T-helper 17 cell (primary cell): ENCODE measurements at places on chromosomes 13 and 19.

DNA sequence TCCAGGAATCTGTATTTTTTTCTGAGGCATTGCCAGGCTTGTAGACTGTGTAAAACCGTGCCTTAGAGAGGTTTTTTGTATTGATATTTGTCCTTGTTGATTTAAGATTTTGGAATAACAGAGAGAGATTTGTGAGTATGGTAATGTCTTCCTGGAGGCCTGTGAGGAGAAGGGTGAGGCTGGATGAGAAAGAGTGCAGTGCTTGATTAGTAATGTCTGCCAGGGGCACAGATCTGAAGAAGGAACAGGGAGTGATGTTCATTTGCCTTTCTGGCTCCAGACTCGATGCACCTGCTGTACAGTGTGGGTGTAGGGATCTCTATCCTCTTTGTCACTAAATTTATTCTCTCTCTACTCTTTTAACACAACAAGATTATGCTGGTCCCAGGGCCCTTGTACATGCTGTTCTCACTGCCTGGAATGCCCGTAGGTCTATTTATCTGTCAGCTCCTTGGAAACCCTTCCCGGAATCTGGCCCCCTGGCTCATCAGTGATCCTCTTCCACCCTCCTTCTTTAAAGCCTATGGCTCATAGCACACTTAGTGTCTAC, 4.2 kb downstream of the FIZ1 start:
- no peak for DNase-seq

DNA sequence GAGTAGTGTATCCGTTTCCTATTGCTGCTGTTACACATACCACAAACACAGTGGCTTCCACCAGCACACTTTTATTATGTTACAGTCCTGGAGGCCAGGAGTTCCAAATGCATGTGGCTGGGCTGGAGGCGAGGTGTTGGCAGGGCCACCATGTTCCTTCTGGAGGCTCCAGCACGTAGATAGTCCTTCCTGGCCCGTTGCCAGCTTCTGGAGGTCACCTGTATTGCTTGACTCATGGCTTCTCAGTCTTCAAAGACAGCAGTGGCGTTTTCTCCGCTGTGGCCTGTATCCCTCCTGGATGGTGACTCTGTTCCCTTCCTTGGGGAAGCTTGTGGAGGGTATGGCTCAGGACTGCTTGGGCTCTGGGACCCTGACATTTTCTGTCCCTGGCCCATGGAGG, 15.2 kb downstream of the ZNF473 start:
- no peak for DNase-seq

GRCh38 chr19:2261438-2262172, 5.4 kb upstream of the JSRP1 start:
- DNase-seq: peak; percentile 45

DNA sequence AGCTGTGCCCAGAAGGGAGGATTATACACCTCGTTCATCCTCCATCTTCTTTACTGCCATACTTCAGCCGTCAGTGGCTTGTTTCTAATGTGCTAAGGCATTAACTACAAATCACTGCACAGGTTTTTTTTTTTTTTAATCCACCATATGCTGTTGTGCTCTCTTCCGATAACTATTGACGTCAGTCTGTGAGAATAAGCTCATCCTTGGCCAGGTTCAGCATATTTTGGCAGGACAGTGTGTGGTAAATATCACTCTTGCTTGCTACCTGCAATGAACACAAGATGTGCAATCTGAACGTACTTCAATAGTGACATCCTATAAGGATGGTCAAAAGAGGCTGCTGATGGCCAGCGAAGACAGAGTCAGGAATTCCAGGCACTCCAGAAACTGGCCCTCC, 2030.7 kb upstream of the PCDH20 start:
- no peak for DNase-seq

DNA sequence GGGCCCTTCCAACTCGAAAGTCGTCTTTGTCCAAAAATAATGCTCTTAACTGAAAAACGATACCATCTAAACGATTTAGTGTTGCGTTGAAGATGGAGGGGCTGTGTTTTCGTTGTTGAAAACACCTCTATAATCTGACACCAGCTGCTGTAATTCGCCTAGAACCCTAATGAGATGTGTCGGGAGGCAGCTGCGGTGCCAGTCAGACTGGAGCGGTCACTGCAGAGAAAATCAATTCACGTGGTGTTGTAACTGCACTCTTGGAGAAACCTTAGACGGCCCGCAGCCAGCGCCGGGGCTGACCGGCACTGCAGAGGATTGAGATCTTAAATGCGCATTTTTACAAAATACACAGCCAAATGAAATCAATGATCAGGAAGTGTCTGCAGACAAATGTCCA, 339.1 kb downstream of the ZNF536 start:
- DNase-seq: no peak

GRCh38 chr13:67238861-67239260, 8.7 kb upstream of the PCDH9 start:
- DNase-seq: no peak

GRCh38 chr19:10430505-10431253, 10.3 kb downstream of the PDE4A start:
- no peak for DNase-seq

DNA sequence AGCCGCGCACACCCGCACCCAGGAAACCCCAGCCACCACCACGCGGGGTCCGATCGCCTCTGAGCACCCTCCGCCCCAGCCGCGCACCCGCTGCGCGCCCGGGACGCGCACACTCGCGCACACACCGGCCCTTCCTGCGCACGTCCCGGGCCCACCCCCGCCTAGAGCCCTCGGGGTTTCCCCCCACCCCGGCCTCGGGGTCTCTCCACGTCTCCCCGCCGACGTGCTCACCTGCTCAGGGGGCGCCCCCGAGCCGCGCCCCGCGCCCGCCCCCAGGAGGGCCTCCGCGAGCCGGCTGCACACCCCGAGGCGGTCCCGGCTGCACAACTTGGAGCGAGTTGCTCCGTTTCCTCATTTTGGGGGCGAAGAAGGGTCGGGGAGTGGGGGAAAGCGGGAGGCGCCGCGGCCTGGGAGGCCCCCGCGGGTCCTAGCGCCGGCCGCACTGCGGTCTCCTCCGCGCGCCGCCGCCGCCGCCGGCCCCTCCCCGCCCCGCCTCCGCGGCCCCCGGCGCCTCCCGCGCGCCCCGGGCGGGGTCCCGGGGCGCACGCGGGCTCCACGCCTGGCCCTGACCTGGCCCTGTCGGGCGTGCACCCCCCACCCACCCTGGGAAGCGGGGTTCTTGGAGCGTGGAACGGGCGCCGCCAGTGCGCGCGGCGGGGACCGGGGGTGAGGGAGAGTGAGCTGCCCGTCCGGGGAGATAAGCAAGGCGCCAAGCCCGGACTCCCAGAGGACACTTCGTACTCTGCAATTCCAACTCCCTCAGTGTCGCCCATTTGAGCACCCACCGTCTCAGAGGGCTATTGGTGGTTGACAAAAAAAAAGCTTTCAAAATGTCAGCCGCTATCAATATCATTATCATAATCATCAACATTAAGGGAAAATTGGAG, at the start of gene MATK:
Gene MATK (minus strand): TSS at position 444 of the 887 bp plus-strand sequence. CDS start 1,246 bp downstream, outside the sequence.
- no peak for DNase-seq

- no peak for DNase-seq
Measured at GRCh38 chr19:58054901-58055874, 3.9 kb upstream of the ZNF135 start.

GRCh38 chr19:14405758-14406644, 13.1 kb downstream of the DDX39A start:
- peak; percentile 85 for DNase-seq

- DNase-seq: no peak
Measured at GRCh38 chr19:51107406-51108065, 673 bp downstream of the CTU1 start.

- DNase-seq: no peak
Measured at GRCh38 chr19:22806418-22806817, 22.5 kb upstream of the ZNF99 start.

- no peak for DNase-seq
Measured at GRCh38 chr13:30805132-30805537, 69.8 kb downstream of the ALOX5AP start.

DNA sequence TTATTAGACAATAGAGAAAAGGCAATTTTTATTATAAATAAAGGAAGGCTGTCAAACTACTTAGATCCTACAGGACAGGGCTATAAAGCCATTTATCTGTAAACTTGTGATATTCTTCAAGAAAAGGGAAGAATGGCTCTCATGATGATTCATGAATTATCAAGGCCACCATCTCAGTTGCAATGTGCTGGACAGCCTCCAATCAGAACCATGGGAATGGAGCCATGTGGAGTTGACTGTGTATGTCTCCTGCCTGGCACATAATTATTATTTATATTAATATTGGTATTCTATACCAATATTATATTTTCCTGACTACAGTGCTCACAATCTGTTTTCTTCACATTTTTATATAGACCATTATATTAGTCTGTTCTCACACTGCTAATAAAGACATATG, 560.5 kb upstream of the MIR17HG start:
- no peak for DNase-seq

DNA sequence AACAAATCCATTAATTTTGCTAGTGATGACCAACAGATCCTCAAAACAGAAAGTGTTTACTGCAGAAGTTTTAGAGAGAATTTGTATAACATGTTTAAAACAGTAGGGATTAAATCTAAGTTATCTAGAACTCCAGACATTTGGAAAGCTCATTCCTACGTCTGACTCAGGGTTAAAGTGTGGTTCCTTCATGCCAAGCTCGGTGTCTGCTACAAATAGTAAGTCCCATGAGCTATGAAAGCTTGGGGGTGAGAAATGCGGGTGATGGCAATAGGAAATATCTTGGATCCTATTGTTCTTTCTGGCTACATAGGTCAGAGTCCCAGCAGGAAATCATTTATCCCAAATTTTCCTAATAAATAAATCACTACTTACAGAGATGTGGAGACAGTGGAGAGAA, 867.1 kb downstream of the UQCRFS1 start:
- no peak for DNase-seq

DNA sequence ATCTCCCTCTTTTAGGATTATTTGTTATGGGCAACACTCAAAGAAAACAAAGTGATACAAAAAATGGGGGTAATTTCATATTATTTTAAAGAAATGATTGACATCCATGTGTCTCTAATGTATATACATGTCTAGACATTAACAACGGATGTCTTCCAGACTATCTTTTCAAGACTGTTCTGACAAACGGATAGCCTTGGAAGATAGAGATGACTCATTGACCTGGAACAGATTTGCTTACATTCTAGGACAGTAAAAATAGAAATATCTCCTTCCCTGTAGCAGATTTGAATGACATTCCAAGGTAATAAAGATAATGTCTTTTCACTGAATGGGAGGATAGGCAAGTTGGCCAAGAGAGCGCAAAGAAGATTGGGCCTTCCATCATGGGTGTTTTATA, 26.2 kb upstream of the SLITRK6 start:
- no peak for DNase-seq

DNA sequence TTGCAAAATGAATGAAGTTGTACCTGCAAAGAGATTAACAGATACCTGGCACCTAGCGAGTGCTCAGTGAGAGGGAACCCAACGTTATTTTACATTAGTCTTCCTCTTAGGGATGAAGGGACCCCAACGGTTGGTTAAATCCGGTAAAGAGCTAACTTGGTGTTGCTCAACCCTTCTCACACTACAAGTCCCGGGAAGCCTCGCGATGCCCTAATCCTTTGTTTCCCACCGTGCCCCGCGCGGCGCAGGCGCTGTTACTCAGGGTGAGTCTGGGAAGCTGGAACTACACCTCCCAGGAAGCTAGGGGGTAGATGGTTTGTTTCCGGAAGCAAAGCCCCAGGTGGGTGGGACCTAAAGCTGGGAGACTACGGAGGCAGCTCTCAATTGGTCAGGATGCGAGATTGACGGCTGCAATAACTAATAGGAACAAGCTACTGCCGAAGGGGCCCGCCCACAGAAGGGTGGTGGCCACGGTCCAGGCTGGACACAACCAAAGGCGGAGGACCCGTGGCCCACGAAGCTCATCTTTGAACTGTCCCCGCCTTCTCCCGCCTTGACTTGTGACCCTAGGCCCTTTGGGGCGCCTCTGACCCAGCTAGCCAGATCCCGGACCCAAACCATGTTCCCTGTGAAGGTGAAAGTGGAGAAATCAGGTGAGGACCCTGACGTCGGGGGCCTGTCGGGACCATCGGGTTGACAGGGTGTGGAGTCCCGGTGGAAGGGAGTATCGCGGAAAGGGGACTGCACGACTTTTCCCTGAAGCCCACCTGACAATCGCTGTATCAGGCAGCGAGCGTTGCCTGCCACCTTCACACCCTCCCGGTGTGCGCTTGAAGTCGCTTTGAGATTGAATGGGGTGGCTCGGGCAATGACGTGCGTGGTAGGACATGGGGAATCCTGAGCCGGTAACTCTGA, at the start of gene LIN37:
Gene LIN37 (plus strand): TSS at position 471 of the 915 bp plus-strand sequence. CDS start 149 bp downstream, at position 620.
- peak; percentile 92 for DNase-seq

DNA sequence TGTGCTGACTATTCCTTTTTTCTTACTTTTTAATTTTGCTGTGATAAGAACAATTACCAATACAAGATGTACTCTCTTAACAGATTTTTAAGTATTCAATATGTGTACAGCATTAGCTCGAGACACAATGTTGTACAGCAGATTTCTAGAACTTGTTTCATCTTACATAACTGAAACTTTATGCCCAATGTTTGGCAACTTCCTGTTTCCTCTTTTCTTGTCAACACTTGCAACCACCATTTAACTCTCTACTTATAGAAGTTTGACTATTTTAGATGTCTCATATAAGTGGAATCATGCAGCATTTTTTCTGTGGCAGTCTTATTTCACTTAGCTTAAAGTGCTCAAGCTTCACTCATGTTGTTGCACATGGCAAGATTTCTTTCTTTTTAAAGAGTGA, 1426.8 kb downstream of the SLITRK5 start:
- no peak for DNase-seq

- no peak for DNase-seq
Measured at GRCh38 chr19:49271080-49271753, 53.8 kb downstream of the SLC6A16 start.

- DNase-seq: no peak
Measured at GRCh38 chr19:10981252-10981895, 20.5 kb downstream of the SMARCA4 start.

- no peak for DNase-seq
Measured at GRCh38 chr13:109333893-109334651, 452.3 kb downstream of the IRS2 start.

GRCh38 chr19:15732388-15732787, 4.6 kb downstream of the OR10H2 start:
- no peak for DNase-seq
